ENCODE measurements at places on chromosomes 11 and 22. TPM values are rescaled to one million over a fixed set of nuclear protein-coding genes. Genes with fewer than 3 reads are reported as not detected.

The SLC5A4 gene
- total RNA-seq, result 0.32 TPM

The IL18 gene
- 11.3 TPM for total RNA-seq

The DGAT2 gene
- 3.4 TPM for total RNA-seq

DNA sequence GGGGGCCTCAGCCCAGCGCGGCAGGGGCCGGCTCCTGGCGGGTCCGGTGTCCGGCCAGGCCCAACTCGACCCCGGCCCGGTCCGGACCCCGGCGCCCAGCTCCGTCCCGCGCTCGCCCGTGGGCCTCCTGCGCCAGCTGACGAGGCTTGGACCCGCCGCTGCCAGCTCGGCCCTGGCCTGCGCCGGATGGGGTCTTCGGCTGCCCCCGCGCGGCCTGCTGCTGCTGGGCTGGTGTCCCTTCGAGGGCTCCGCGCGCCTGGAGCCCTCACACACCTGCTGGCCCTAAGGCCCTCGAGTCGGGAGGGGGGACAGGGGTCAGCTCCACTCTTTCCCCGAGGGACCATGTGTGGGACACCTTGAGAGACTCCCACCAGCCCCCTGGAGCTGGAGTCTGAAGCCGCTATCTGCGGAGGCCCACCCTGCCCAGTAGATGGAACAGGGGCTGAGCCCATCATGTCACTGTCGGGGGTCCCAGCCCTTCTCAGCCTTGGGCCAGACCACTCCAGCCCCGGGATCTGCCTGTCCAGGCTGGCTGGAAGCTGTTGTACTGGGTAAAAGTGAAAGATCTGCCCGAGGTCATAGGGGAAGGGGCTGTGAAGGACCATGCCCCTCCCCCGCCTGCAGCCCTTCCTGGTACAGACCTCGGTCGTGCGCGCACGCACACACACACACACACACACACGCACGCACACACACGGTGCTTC is 768 bp upstream of the CDKN1C start:
- no peak for DNase-seq

DNA sequence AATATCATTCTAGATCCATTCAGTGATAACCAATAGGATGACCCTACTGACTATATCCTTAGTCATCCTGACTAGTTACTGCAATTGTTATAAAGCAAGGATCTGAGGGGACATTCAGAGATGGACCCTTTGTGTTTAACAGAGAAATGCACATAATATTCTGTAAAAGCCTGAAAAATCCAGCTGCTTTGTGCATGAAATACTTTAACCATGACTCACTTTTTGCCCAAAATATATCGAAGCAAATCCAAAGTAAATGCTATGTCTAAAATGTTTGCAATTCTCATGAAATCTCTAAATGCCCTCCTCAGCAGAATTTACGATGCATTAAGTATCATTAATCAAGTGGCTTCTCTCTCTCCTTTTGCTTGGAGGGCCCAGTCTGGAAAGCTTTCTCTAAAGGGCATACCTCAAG is 178.8 kb upstream of the MTMR2 start:
- no peak for DNase-seq

DNA sequence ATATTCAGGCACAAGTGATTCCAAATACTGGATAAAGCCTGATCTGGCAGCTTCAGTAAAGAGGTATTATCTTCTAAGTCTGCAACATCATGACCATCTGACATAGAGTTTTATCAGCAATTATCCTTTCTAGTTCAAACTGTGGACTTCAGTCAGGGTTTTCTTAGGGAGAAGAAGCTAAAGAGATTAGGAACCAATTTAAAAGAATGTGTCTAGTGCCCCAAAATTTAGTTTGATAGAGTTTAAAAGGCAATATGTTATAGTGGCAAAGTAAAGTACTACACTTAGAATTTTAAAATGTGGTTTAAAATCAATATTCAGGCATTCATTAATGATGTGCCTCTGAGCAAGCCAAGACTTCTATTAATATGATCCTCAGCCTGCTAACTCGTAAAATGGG is 5.4 kb downstream of the PAK1 start:
- DNase-seq, result no peak

- DNase-seq, result no peak
These were observed 66.2 kb downstream of the THAP12 start for GRCh38 chr11:76314741-76315090.

GRCh38 chr11:114085965-114086793 is 26.7 kb downstream of the ZBTB16 start:
- no peak for DNase-seq

- DNase-seq, result no peak
These were observed 176.4 kb upstream of the PLET1 start for GRCh38 chr11:112437096-112437495.

DNA sequence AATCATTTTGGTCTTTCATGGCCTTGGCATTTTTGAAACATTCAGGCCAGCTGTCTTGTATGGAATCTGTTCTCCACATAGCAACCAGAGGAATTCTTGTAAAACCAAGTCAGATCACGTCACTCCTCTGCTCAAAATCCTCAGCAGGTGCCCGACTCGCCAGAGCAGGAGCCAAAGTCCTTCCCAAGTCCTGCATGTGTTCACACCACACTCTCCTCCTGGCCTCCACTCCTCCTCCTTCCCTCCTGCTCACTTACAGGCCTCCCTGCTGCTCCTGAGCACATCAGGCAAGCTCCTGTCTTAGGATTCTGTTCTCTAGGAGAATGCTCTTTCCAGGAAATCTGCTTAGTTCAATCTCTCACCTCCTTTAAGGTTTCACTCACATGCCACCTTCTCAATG is 6.9 kb upstream of the PSMC3 start:
- DNase-seq, result no peak

GRCh38 chr11:67288452-67289225 is 464 bp upstream of the ANKRD13D start:
- peak; percentile 98 for DNase-seq

GRCh38 chr11:83990160-83990733 is 704.1 kb upstream of the CCDC90B start:
- DNase-seq, result peak; percentile 73

DNA sequence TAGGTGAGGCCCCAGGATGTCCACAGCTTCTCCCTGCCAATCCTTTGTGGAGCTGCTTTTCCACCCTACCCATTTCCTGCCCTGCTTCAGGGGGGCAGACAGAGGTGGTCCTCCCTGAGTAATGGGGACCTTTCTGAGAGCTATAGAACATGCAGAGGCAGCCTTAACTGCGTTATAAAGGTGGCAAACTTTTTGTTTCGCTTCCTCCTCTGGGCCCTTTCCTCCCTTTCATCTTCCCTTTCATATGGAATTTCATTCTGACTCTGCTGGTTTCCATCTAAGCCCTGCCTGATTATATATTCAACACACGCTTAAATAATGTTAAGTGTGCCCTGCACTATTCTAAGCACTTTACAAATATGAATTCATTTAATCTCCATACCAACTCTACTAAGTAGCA is 169.3 kb upstream of the E2F8 start:
- no peak for DNase-seq

- DNase-seq, result peak; percentile 80
These were observed 4.9 kb downstream of the TSKU start for GRCh38 chr11:76787911-76788596.

DNA sequence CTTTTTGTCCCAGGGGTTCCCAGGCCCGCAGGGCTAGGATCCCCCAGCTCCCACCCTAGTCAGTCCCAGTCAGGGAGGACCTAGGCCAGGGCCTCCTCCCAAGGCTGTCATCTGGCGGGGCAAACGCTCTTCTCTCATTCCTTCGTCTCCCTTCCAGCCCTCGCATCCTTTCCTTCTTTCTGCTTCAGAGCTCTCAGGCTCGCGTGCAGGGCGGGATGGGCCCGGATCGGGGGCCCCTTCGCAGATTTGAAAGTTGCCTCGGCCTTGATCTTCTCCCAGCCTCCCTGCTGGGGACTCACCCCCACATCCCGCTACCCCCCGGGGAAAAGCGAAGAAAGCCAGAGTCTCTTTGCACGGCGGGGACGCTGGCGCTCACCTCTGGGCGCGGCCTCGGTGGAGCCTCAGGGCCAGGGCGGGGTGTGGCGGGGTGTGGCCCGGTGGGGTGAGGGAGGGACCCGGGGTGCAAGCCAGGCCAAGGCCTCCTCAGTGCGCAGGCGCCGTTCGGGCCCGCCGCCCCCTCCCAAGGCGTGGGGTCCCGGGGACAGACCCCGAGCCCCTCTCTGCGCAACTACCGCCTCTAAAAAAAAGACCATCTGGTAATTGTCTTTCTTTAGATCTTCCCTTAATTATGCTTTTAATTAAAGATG is 14.8 kb upstream of the PAX6 start:
- DNase-seq, result no peak

GRCh38 chr11:1158681-1159487 is 1.1 kb downstream of the MUC5AC start:
- DNase-seq, result peak; percentile 77

DNA sequence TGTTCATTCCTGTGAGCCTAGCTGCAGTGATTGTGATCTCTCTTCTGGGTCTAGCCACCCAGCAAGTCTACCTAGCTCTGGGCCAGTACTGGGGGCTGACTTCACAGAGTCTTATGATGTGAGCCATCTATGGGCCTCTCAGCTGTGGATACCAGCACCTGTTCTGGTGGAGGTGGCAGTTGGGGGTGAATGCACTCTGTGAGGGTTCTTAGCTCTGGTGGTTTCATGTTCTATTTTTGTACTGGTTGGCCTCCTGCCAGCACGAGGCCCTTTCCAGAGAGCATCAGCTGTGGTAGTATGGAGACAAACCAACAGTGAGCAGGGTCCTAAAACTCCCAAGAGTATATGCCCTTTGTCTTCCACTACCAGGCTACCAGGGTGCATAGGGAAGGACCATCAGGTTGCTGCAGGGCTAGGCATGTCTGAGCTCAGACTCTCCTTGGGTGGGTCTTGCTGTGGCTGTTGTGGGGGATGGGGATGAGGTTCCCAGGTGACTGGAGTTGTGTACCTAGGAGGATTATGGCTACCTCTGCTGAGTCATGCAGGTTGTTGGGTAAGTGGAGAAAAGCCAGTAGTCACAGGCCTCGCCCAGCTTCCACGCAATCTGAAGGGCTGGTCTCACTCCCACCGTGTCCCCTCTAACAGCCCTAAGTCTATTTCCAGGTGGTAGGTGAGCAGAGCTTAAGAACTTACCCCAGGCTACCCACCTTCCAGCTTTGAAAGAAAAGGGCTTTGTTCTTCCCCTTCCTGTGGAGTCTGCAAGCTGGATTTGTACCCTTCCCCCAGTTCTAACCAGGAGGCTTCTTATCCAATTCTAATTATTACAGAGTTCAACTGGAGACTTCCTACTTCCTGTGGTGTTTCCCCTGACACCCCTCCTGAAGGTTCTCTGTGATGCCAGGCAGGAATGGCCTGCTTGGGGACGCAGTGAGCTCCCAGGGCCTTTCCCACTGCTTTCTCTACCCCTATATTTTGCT is 250.7 kb downstream of the LUZP2 start:
- no peak for DNase-seq

DNA sequence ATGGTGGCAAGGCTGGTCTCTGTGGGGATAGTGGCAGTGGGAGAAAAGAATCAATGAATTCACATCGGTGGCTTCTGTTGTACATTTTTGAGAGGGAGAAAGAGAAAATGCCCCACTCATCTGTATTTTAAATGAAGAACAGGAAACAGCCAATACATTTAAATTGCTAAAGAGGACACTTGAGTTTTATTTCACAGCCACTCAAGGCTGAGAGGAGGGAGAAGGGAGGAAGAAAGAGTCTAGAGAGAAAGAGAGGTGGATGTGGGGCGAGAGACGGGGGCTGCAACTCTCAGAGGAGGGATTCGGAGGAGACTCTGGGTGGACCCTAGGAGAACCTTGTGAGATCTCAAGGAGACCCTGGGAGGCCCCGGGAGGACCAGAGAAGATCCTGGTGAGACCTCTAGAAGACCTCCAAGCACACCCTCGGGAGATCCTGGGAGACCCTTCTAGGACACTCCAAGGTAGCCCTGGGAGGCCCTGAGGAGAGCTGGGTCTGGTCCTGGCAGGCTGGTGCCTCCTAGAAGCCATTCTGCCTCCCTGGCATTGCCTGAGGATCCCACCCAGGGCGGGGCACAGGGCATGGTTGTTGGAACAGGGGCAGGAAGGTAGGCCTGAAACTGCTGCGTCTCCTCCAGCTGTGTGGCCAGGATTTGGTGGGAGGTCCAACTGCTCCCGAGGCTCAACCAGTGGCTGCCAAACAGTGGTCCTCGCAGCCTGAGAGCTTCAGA is 91.0 kb upstream of the SHISAL1 start:
- DNase-seq, result peak; percentile 34

- DNase-seq, result no peak
These were observed 259.2 kb upstream of the ANO3 start for GRCh38 chr11:26072614-26073153.

DNA sequence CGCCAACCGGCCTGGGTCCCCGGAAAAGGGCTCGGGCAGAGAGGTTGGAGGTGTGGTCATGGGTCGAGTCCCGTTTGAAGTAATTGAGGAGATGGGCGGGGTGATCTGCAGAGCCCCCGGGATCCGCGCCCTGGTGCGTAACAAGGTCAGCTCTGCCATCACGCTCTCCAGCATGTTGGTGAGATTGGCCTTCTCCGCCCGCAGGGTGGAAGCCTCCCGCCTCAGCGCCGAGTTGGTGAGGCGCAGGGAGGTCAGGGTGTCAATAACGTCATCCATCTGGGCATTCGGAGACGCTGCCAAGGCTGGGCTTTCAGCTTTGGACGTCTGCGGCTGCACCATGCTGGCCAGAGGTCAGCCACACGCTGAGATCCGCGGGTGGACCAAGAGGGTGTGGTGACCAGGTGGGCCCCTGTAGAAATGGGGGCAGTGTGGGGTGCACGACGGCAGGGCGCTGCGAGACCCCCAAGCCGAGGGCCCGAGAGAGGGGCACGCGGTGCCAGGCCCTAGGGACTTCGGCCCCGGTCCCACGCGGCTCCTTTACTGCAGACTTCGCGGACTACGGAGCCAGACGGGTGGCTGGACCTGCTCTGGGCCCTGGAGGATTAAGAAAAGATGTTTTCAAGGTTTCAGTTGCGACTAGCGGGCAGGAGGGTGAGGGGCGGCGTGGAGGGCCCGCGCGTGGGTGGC is 672 bp downstream of the RTL6 start:
- DNase-seq, result no peak

All from posterior vena cava (tissue), 2 donors.